Urinary bladder (tissue), 4 donors: ENCODE measurements at places on chromosomes 7 and 10. TPM values are rescaled to one million over a fixed set of nuclear protein-coding genes. Genes with fewer than 3 reads are reported as not detected.

GIMAP6 gene
- 29.5 TPM for total RNA-seq

DNA sequence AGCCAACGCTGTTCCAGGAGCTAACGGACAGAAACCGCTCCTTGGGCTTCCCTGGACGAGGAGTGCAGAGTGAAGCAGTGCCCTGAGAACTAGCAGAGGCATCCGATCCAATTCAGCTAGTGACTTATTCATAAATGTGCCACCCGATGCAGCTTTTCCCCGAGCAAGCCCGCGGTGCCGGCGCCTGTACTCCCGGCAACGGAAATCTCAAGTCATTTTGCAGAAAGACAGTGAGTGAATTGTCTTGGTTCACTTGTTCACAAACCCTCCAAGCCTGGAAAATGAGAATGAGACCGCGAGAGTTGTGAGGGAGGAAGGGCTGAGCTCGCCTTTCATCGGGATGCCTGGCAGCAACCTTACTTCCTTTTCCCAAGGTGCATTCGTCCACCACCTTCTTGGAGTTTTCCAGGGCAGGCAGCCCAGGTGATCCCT is 87.5 kb downstream of the COBL start:
- no peak for DNase-seq

IFIT1B gene
- total RNA-seq = 2.2 TPM

AVL9 gene
- 33.5 TPM for total RNA-seq

DNA sequence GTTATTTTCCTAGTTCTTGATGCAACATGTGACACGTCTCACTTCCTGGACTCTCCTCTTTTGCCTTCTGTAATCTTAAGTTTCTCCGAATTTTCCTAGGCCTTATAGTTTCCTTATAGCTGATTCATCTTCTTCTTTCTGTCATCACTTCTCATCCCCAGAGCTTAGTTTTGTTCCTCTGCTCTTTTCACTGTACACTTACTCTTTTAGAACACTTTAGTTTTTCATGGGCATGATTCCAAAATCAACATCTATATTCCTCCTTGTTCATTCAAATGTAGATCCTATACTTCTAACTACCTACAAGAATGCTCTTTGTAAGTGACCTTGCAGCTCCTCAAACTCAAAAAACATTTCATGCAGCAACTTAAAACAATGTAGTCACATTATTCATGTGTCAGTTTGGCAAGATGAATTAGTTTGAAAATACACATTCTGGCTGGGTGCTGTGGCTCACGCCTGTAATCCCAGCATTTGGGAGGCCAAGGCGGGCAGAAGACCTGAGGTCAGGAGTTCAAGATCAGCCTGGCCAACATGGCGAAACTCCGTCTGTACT is 13.1 kb upstream of the SLC26A3 start:
- DNase-seq = peak; percentile 23

MYH16 gene
- total RNA-seq = not detected

DNA sequence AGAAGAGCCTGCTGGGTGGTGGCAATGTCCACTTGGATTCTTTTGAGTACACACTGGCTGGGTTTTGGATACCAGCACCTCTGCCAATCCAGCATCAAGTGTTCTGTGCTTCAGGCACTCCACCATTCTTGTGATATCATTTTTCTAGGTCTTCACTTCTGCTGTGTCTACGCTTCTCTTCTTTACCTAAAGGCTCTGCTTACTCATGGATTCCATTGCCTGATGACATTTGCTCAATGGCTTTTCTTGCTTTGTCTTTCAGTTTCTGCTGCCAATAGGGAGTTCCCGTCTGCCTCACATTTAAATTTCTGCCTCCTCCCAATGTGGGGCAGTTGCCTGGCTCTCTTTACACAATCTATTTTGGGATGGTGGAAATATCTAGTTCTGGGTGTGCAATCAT is 12.7 kb upstream of the PAPSS2 start:
- DNase-seq = no peak

OR2A12 gene
- not detected for total RNA-seq
